ENCODE measurements at places on chromosomes 1 and 21. TPM values are rescaled to one million over a fixed set of nuclear protein-coding genes. Genes with fewer than 3 reads are reported as not detected.

DNA sequence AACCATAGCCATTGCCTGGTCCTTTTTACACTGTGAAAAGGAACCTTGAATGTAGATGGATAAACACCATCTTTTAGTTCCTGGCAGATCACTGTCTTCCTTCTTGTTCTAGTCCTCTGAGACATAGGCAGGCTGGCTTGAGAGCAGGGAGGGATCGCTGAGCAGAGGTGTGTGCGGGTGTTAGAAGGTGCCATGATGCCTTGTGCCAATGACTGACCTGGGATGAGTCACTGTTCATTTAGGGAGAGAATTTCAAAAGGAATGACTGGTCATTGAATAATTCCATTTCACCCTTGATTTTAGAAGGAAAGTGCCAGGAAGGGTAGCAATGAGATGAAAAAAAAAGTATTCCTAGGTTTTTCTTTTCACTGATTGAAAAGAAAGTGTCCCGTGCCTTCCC, 383.9 kb downstream of the KIF26B start:
- DNase-seq = no peak

- no peak for DNase-seq
These were observed 86.7 kb upstream of the C1orf174 start for GRCh38 chr1:3986686-3987218.

DNA sequence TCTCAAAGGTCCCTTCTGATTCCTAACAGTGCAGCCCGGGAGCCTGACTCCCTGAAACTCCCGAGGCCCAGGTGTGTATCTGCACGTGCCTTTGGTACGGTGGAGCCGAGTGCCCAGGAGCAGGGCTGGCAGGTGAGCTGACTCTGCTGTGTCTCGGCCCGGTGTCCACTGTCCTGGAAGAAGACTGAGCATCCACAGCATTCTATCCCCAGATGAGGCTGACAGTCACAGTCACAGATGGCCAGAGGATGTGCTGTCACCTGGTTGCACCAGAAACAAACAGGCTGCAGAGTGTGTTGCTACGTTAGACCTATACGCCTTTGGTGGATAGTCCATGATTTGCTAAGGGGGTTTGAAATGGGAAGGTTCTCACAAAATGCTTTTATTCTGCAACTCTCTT, 9.8 kb downstream of the ETV3L start:
- no peak for DNase-seq

The RGS13 gene
- total RNA-seq = not detected

- peak; percentile 85 for DNase-seq
These were observed 71.8 kb downstream of the DISP3 start for GRCh38 chr1:11550664-11551283.

DNA sequence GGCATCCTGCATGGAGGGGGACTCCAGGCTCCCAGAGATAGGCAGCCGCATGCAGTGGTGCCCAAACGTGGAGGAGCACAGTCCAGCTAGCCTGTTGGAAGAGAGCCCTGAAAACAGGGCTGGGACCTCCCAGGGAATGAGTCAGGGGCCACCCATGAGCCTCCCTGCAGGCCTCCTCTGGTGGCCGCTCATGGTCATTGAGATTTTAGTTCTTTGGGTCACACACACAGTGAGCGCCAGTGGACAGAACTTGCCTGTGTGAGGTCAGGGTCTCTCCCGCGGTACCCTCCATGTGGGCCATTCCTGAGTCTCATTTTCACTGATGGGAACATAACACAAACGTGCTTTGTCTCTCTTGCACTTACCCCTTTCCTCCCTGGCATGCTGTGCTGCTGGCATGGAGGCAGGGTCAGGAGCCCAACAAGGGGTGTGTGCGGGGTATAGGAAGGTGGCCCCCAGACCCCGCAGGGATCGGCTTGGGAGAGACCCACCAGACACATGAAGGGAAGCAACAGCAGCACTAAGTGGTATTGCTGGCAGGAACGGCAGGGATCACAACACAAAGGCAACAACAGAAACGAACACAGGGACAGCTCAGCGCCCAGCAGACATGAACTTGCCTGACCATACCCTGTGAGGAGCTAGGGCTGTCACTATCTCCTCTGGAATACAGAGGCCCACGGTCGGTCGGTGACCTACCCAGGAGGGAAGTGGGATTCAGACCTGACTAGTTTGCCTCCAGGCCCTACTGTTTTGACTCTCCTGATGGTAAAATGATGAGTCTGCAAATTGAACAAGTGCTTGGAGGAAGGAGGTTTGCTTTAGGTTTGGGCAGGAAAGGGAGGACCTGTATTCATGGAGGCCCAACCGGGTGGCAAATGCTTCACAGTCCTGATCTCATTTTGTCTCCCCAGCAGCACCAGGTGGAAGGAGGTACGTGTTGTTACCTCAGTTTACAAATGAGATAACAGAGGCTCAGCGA, 31.8 kb downstream of the ABCG1 start:
- DNase-seq = no peak

The UQCRH gene
- total RNA-seq = 412 TPM

DNA sequence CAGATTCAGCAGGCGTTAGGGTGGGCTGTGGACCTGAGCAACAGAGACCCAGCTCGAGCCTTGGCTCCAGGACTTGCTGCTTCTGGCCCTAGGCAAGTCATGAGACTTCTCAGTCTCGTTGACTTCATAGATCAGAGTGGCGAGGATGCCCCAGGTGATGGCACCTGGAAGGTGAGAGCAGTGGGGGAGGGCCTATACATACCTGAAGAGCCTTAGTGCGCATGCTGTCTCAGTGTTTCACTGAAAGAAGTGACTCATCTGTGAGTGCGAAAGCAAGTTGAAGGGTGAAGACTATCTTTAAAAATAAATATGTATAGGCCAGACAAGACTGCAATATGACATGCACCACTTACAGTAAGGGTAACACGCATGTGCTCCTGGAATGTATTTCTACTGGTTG, 10.1 kb downstream of the PLEKHA6 start:
- no peak for DNase-seq

GRCh38 chr1:117232531-117232930, 21.8 kb upstream of the VTCN1 start:
- DNase-seq = no peak

DNA sequence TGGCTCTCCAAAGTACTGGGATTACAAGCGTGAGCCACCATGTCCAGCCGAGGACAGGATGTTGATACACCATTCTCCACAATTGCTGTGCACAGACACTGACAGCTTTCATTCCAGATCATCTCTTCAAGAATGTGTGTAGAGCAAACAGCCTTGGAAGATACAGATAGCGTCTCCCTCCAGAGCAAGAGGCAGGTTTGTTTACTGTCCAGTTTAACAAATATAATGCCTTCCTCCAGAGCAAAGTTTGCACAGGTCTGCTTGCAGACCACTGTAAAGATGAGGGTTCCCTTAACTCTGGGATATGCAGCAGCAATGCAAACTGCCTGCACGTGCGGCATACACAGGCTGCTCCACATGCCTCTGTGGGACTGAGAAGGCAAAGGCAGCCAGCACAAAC, 4.6 kb downstream of the TMPRSS3 start:
- no peak for DNase-seq

DNA sequence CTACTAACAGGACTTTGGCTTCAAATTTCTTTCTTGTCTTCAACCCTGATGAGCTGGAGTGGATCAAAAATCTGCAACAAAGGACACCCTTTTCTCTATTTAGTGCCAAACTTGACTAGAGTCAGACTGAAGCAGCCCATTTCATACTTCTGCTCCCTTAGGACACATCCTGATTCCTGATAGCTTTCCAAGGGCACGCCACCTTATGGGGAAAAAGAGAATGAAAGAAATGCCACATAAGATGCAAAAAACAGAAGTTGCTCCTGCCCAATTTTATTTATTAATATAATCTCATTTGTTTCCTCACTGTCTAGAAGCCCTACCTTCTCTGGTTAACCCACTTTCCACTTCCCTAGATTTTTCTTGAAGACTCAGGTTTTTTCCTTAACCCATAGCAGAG, 72.7 kb upstream of the NBPF4 start:
- peak; percentile 39 for DNase-seq

DNA sequence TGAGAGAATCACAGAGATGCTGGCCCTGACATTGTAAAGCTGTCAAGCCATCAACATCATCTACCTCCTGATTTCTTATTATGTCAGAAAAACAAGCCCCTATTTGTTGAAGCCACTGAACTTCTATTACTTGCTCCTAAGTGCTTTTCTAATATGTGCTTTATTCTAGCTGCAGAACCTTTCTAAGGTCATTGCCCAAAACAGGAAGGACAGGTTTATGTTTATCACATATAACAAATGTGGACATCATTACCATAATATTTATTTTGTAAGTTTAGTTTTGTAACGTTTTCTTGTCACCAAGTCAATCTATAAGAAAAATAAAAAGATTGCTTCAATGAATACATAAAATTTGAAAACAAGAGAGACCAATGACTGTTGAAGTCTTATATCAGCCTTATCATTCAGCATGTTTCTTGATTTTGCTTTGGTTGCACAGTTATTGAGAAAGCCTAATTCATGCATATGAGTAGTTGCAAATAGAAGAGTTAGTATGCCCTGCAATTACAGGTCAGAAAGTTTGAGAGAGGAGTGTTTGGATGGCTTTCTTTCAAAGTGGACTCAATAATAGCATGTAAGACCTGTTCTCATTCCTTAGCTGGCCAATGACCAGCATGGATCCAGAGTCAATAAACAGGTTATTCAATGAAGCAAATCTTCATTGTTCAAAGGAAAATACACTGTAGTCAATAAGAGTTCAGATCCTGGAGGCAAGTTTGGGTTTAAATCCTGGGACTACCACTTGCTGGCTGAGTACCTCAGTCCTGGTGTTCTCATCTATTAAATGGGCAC, 84.1 kb downstream of the MAB21L3 start:
- DNase-seq = no peak

- DNase-seq = no peak
These were observed 6.2 kb upstream of the OSCP1 start for GRCh38 chr1:36456391-36456928.

The SPRR2G gene
- total RNA-seq = not detected

DNA sequence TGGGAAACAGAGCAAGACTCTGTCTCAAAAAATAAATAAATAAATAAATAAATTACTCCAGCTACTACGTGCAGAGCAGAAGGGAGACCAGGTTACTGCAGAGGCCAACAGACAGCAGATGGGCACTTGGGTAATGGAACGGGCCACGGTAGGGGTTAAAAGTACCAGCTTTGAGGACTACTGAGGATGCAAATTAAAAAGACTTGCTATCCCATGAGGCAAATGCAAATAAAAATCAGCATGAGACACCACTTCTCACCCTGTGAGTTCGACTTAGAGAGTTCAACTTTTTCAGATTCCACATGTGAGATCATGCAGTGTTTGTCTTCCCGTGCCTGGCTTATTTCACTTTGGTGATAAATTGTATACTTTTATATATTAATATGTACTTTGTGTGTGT, 6.6 kb downstream of the SLC2A5 start:
- DNase-seq = no peak

GRCh38 chr1:32249831-32250525, 1.1 kb upstream of the LCK start:
- DNase-seq = no peak

DNA sequence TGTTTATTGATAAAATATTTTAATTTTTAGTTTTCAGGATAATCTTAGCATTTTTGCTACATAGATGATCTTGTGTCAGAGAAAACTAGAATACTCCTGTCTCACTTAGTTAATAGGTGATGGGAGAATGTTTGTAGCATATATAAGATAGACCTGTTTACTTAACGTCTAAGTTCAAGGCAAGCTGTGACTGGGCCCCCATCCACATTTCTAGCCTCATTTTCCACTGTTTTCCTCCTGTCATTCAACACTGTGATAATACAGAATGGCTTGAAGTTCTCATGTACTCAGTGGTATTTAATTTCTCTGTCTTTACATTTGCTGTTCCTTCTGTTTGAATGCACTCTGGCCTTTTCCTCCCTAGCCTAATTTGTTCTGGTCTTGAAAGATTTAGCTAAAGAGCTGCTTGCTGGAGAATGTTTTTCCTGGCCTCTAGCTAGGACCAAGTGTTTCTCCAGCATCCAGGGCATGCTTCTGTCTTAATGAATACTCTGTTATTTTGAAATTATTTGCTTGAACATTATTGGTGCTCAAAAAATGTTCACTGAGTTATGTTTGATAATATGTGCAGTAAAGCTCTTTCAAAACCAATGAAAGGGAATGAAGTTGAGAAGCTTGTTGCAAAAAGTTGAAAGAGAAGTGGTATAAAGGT, 37.3 kb downstream of the USP25 start:
- no peak for DNase-seq

The LCE2C gene
- not detected for total RNA-seq

DNA sequence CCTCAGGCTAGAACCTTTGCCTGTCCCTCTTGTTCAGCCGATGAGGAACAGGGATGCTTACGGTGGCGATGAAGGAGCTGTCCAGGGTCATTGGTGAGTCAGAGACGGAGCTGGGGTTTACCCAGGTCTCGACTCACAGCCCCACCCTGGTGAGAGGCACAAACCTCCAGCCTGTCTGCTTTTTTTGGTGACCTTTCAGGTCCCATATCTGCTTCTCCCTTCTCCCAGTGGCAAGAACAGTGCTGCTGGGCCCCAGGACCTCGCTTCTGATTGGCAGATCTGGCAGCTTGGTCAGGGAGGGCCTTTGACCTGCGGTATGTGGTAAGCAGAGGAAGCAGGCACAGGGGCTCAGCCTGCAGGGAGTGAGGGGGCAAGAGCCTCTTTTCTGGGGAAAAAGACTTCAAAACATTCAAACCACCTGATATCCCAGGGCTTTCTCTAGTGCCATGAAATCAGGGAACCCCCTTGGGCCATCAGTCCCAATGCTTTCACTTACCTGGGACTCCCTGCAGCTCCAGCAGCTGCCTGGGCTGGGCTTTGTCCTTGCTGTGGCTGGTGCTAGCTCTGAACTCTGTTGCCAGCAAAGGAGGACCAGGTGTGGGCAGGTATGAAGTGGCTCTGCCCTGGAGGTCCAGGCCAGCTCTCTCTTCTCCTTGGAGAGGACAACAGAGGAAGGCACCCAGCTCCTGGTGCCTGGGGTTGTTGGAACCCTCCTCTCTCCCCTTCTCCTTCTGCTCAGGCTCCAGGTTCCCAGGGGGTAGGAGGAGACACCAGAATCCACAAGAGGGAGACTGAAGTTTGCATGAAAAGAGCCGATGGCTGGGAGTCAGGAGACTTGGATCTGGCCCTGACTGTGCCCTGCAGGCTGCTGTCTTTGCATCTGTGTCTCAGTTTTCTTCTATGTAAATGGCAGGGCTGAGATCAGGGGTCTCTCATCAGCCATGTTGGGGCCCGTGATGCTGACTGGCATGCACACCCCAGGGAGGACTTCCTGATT, 41.4 kb downstream of the TRIM62 start:
- no peak for DNase-seq

DNA sequence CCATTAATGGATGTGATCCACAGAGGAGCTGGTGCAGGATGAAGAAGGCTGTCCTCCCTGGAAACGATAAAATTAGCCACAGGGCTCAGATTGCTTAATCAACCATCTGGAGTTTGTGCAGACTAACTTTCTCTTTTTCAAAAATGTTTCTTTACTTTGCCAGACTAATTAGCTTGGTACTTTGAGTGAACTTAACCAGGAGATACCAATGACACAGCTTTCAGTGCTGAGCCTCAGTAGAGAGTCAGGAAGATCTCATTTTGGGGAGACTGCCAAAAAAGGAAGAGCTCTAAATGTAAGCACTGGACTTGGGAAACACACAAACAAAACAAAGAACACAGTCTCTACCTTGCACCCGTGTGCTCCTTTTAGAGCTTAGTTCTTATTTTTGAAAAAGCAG, 248.1 kb upstream of the DEPDC1 start:
- no peak for DNase-seq

All from HT-29 (cell line).